ENCODE measurements at places on chromosomes 5 and 9. TPM values are rescaled to one million over a fixed set of nuclear protein-coding genes. Genes with fewer than 3 reads are reported as not detected.

GRCh38 chr5:113152380-113152740 is 175.8 kb downstream of the DCP2 start:
- no peak for DNase-seq

GRCh38 chr9:20749496-20750198 is 65.6 kb downstream of the FOCAD start:
- DNase-seq, result no peak

- DNase-seq, result no peak
Measured at GRCh38 chr9:17191082-17191481, 56.2 kb downstream of the CNTLN start.

- DNase-seq, result no peak
Measured at GRCh38 chr9:121732886-121733285, 81.5 kb downstream of the DAB2IP start.

GRCh38 chr5:111636736-111637135 is 120.3 kb downstream of the NREP start:
- DNase-seq, result no peak

GAS1 gene
- 6.1 TPM for total RNA-seq

GRPEL2 gene
- 34.7 TPM for total RNA-seq

CCL19 gene
- total RNA-seq, result not detected

BSPRY gene
- not detected for total RNA-seq

TMOD1 gene
- total RNA-seq, result 0.64 TPM

Measured in glutamatergic neuron (in vitro differentiated cells).